Stimulated activated CD4-positive, alpha-beta T cell treated with anti-CD3 and anti-CD28 coated beads, Interleukin-1b, Interleukin-23, amount 100 ng/mL, for 4 hours (primary cell): ENCODE measurements at places on chromosomes 2 and 18.

DNA sequence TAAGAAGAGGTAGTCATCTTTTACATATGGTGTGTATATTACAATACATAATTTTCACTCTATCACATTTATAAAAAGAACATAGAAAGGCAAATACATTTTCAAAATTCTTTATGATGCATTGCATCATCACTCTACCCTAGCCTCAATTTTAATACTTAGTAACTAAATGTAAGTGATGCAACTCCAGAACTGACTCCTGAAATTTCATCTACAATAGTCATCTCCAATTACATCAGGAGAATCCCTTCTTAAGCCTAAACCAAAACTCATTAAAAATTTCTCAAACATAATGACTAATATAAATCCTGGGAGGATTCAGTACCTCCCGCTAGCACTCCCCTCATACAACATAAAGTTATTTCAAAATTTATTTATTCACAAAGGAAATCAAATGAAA, 15.9 kb downstream of the TMX3 start:
- no peak for DNase-seq

GRCh38 chr2:1837022-1837421, 92.7 kb upstream of the PXDN start:
- no peak for DNase-seq

DNA sequence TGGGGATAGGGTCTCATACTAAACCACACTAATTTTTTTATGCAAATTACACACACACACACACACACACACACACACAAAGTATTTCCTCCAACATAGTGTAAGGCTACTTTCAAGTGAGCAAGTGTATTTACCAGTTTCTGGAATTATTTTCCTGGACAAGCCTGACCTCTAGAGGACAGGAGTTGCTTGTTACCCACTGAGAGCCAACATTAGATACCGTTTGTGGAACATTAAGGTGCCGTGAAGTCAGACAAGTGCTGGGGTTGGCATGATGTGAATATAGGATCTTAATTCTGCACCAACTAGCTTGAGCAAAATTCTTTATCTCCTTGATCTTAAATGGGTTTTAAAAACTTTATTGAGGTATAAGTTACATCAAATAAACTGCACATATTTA, 39.3 kb upstream of the SERPINB2 start:
- no peak for DNase-seq

- no peak for DNase-seq
These were observed 179.0 kb downstream of the DCC start for GRCh38 chr18:52519021-52519420.

DNA sequence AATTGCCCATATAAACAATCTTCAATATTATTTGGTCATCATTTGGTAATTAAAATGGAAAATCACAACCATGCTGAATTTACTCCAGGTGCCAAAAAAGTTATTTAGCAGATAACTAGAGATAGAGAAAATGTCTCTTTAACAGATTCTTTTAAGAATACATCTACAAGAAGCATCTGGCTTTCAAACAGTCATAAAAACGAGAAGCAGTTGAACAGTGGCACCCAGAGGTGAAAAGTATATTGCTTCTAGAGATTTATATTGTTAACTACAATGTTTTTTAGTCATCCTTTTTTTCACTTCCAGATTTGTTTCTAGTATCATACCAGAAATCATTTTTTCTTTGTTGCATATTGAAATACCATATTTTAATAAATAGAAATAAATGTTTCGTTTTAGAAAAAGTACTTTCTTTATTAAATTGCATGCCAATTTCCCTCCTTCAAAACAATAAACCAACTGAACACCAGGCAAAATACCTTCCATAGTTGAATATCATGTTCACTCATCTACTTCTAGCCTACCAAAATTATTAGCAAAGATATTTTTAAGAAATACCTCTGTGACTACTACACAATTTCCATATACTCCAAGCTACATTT, 65.4 kb upstream of the HNRNPA3 start:
- DNase-seq: no peak

- DNase-seq: no peak
These were observed 68.7 kb downstream of the RHOB start for GRCh38 chr2:20515290-20516220.

DNA sequence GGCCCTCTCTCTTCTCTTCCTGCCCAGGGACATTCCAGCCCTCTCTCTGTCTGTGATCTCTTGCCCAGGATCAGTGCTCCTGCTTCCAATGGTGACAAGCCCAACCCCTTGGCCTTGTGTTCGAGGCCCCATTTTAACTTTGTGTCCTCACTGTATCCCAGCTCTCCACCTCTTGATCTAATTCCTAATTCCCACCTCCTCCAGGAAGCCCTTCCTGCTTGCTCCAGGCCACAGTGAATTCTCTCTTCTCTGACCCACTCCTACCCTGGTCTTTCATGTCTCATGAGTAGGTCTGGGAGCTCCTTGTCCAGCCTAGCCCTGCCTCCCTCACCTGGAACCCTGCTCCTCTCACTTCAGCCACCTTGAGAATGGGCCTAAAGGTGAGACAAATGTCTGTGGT, 249.1 kb downstream of the CELF4 start:
- DNase-seq: no peak

DNA sequence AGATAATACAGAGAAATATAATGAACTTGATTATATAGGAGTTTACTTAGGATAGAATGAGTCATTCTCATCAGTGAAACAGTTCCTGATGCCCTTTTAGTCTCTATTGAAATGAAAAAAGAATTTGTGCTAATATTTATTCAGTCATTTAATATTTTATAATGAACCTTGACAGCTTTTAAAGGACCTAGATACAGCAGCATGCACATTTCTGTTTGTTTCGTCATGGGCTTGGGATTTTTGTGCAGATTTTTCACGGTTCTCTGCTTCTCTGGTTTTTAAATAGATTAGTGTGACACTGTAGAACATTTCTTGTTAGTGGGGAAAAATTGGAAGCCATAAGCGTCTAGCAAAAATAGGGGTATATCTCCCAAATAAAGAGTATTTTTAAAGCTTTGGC, 60.7 kb downstream of the NABP1 start:
- no peak for DNase-seq

- no peak for DNase-seq
These were observed 85.3 kb downstream of the ACVR1 start for GRCh38 chr2:157790780-157791179.
